Bronchial smooth muscle cell (primary cell): ENCODE measurements at places on chromosomes 5 and 9. TPM values are rescaled to one million over a fixed set of nuclear protein-coding genes. Genes with fewer than 3 reads are reported as not detected.

DMRTA1 gene
- 0.34 and 0.47 TPM in 2 replicates for total RNA-seq

PCDHGA11 gene
- total RNA-seq, result 7.0 and 12.0 TPM in 2 replicates

NTRK2 gene
- total RNA-seq, result under 0.01 and 0.26 TPM in 2 replicates

SLC6A18 gene
- not detected in 2 replicates for total RNA-seq

SPINK4 gene
- total RNA-seq, result 0.95 TPM in 1 of 2 replicates, not detected in the other

BARHL1 gene
- not detected in 2 replicates for total RNA-seq

TERT gene
- not detected in 2 replicates for total RNA-seq

LARP1 gene
- total RNA-seq, result 17.0 and 27.6 TPM in 2 replicates

CDH18 gene
- total RNA-seq, result 0.43 and 4.4 TPM in 2 replicates

C5orf52 gene
- total RNA-seq, result not detected in 2 replicates

NR5A1 gene
- total RNA-seq, result not detected in 2 replicates

OLFM1 gene
- 1.1 and 4.5 TPM in 2 replicates for total RNA-seq

CDKN2B gene
- 7.7 and 10.4 TPM in 2 replicates for total RNA-seq

LOX gene
- 20.0 and 38.6 TPM in 2 replicates for total RNA-seq

PCDHAC1 gene
- total RNA-seq, result under 0.01 and 0.09 TPM in 2 replicates

HSD17B4 gene
- total RNA-seq, result 285 and 318 TPM in 2 replicates

PCDHB5 gene
- 0.32 and 3.3 TPM in 2 replicates for total RNA-seq

DIRAS2 gene
- under 0.01 and 0.09 TPM in 2 replicates for total RNA-seq

FAM120AOS gene
- total RNA-seq, result 16.7 and 18.6 TPM in 2 replicates

CTSV gene
- total RNA-seq, result 0.16 and 0.34 TPM in 2 replicates

PROB1 gene
- total RNA-seq, result 0.26 and 1.3 TPM in 2 replicates
